ENCODE measurements at places on chromosomes 3 and 15. TPM values are rescaled to one million over a fixed set of nuclear protein-coding genes. Genes with fewer than 3 reads are reported as not detected.

Gene ENTPD3
- not detected for total RNA-seq

Gene ABI3BP
- 7.0 TPM for total RNA-seq

Gene TGM5
- total RNA-seq, result not detected

Gene CPN2
- not detected for total RNA-seq

Gene TNNC1
- total RNA-seq, result 0.33 TPM

Gene OCA2
- not detected for total RNA-seq

Gene GAP43
- 0.50 TPM for total RNA-seq

Gene PROS1
- total RNA-seq, result 20.1 TPM

Gene MYEF2
- 16.6 TPM for total RNA-seq

Gene SLCO2A1
- total RNA-seq, result under 0.01 TPM

Data from uterine smooth muscle cell (primary cell).